NCI-H1694 treated with DMSO at 0.1 percent for 48 hours (cell line): ENCODE measurements at places on chromosomes 13 and 19.

DNA sequence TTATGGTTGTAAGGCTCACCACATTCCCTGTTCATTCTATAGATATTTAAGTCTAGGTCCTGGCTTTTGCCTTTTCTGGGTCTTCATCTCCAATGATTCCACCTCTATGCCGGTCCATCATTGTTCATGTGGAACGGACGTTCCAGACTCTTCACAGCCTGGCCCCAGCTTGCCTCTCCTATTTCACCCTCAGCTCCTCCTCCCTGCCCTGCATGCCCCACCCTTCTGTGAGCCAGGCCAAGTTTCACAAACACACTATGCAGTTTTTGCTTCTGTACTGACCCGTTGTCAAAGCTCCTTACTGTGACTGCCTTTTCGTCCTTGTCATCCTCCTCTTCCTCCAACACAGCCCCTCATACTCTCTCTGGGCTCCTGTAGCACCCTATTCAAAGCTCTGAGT is 31.3 kb downstream of the TEX26 start:
- DNase-seq = no peak

DNA sequence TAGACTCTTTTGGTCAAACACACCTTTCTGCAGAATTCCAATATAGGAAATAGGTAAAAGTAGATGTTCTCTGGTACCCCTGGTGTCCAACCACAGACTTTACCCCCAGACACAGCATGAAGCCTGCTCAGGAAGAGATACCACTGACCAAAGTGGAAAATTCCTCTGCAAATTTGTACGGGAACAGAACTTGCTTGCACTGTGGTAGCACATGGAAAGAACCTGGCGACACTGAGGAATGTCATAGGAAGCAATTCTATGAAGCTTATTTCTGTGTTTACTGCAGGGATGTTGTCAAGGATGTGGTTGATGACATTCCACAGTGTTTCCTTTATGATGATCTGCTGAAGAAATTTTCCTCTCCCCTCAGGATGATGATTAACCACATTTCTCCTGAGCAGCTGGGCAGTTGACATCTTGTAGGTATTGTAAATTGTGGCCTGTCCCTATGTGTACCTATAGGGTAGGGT is 48.9 kb upstream of the TNFSF11 start:
- no peak for DNase-seq

DNA sequence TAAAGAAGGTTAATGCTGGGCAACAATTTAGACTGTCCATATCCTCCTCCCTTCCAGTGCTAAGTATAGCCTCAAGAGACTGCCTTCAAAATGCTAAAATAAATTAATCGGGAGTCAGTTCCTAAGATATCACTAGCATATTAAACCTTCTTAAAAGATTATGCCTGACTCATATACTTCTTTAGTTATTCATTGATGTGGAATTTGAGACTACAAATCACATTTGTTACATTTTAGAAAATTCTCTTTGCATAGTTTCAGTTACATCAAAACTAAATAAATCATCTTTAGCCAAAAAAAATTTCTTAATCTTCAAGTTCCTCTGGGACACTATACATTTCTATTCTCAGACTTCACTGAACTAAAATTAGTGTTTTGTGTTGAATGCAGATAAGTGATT is 769.1 kb downstream of the PCDH9 start:
- DNase-seq = no peak

DNA sequence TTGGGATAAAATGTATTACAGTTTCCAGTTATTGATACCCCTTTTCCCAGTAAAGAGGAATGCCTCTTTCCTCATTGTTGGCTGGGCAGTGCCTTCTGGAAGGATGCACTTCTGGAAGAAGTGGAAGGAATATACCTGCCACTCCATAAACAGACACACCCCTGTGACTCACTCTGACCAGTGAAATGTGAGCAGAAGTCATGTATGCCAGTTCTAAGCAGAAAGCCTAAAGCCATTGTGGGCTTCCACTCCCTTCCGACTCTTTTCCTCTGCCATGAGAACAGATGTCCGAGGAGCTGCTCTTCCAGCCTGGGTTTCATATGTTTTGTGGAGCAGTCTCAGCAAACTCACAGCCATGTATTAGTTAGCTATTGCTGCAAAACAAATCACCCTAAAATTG is 166.1 kb upstream of the SERP2 start:
- no peak for DNase-seq

- no peak for DNase-seq
These were observed 396.8 kb downstream of the EFNB2 start for GRCh38 chr13:106138620-106139019.

GRCh38 chr19:42295831-42296525 is 6.0 kb upstream of the PRR19 start:
- DNase-seq = peak; percentile 64

GRCh38 chr13:22862478-22862877 is 318.3 kb upstream of the SGCG start:
- DNase-seq = no peak

DNA sequence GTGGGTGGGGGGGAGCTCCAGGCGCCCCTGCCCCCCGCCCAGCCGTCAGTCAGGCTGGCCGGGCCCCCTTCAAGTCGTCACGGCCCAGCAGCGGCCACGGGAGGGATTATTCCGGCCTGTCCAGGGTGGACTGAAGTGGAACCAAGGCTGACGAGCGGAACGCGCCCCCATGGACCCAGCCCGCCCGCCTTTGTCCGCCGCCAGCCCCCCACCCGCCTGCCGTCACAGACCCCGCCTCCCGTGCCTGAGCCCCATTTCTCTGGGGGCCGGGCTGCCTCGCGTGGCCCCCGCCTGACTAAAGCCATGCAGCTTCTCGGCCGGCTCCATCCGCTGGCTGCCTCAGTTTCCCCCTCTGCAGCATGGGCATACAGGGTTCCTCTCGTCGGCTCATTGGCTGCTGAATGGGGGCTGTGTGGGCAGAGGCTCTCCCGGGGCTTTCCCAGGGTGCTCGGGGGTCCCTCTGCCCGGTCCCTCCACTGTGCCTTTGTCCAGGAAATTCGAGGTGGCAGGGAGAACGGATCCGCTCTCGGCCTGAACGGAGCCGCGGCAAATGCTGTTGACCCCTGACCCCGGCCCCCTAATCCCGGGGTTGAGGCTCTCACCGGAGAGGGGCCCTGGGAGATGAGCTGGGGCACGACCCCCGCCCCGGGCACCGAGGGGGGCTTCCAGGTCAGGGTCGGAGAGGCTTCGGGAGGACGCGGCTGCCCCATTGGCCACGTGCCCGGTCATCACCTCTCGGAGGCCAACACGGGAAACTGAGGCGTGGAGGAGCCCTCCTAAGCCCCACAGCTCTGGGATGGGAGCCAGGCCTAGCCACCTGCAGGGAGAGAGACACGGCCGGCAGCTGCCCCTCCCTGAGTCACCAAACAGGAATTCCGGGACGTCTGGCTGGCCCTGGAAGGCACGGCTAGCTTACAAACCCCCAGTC is 27.4 kb downstream of the EFNA2 start:
- no peak for DNase-seq

- no peak for DNase-seq
These were observed 57.1 kb downstream of the KL start for GRCh38 chr13:33073338-33073737.

DNA sequence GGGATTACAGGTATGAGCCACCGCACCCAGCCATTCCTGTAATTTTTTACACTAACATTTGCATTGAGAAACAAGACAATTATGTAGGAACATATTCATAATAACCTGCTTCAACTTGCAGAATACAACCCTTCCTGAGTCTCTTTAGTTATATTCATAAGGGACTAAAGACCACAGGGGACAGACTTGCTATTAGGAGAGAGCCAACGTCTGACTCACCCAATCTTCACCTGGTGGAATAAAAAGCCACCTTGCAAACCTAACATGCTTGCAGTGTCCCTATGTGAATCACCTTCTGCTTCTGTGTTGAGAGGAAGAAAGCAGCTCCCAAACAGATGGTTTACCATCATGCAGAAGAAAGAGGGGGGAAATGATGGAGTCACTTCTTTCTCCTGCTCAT is 456.1 kb downstream of the PCDH9 start:
- no peak for DNase-seq

DNA sequence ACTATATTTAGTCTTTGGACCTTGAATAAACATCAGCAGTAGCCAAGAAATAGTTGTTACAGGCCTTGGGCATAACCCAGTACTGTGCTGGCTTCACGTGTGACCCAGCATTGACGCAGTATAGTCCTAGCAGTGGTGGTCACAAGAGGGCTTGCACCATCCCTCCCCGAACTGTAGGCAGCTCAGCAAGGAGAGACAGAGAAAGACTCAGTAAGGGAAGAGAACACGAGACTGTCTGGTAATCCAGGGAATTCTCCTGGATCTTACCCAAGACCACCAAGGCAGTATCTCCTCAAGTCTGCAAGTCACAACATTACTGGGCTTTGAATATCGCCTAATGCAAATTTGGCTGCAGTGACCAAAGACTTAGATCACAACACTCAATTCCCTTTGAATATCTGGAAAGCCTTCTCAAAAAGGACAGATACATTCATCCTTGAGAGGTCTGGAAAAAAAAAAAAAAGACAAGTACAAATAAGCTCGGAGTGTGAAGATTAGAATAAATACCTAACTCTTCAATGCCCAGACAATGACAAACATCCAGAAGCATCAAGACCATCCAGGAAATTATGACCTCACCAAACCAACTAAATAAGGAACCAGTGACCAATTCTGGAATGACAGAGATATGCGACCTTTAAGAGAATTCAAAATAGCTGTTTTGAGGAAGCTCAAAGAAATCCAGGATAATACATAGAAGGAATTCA is 39.7 kb downstream of the CAB39L start:
- DNase-seq = no peak

DNA sequence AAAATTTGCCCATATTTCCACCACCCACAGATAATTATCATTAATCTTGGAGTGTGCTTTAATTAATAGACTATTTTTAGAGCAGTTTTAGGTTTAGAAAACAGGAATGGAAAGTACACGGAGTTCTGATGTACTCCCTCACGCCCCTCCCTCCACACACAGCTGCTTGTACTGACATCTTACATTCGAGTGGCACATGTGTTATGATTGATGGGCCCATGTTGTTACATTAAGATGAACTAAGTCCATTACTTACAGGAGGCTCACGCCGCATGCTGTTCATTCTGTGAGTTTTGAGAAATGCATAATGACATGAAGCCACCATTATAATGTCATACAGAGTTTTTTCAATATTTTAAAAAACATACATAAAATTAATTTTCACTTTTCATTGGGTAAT is 1.2 kb upstream of the SPATA13 start:
- DNase-seq = no peak

DNA sequence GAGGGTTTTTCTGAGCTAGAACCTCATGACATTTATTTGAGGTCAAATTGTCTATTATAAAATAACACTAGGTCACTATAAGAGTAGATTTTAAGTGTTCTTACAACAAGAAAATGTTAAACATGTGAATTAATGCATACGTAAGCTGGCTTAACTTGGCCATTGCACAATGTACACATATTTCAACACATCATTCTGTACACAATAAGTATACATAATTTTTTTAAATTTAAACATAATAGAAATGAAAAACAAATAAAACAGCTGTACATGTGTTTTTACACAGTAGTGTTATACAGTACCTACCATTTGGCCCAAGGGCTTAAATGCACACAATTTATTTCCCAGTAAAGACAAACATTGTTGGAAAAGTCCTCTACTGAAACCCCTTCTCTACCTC is 269.9 kb downstream of the DACH1 start:
- no peak for DNase-seq
